Brain pericyte (primary cell): ENCODE measurements at places on chromosomes 7 and 10.

DNA sequence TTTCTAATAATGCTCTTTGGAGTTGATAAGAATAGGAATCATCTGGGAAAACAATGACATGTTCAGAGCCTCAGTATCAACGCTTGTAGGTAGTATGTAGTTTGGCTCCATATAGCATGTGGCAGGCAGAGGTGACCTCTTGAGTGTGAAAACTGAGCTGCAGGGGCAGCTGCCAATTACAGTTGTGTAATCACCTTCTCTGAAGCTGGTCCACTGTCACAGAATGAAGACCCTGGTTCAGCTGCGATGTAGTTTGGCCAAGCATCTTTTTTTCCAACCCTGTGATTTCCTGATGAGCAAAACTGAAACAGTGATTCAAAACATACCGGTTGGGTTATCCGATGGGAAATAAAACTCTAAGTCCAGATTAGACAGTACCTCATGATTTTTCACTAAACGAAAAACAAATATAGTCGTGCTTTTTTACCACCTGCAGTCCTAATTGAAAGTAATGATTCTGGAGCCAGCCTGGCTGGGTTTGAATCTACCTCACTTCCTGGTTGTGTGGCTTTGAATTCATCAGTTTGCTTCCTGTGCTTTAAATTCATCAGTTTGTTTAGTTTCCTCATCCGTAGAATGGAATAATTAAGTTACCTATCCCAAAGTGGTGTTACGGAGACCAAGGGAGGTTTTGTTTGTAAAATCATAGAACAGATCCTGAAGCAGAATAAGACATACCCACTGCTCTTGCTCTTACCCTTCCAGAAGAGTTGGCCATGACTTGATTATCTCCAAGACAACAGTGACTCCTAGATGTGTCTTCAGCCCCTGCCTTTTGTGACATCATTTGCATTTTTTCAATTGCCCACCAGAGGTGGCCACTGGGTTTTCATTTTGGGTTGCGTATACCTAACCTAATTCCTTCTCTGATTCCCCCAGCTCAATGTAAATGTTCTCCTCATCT lies 87.4 kb downstream of the CELF2 start:
- no peak for DNase-seq

DNA sequence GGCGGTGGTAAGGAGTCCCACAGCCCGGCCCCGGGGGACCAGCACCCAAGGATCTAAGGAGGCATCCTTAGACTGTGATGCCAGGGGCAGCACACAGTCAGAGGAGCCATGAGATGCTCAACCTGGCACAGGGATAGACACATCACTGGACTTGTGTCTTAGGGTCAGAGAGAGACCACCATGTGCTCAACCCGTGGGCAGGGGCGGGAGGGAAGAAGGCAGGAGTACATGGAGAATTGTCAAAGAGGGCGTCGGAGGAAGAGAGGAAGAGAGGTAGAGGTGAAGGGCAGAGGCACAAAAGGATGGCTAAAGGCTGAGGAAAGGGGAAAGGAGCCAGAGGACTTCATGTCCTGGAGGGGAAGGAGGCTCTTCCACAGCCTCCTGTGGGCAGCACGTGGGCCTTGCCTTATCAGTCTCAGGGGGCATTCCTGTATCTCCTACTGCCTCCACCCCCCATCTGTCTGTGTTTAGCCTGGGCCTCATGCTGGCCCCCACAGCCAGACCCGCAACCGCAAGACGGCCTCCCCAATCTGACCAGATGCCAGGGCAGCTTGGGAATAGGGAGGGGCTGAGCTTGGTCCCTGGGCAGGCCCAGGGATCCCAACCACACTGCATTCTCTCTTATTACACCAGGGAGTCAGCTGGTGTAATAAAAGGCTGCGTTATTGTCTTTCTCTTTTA lies 2.2 kb downstream of the ADCY1 start:
- no peak for DNase-seq

- DNase-seq = no peak
Measured at GRCh38 chr7:143892527-143893300, 9.3 kb downstream of the TCAF1 start.

DNA sequence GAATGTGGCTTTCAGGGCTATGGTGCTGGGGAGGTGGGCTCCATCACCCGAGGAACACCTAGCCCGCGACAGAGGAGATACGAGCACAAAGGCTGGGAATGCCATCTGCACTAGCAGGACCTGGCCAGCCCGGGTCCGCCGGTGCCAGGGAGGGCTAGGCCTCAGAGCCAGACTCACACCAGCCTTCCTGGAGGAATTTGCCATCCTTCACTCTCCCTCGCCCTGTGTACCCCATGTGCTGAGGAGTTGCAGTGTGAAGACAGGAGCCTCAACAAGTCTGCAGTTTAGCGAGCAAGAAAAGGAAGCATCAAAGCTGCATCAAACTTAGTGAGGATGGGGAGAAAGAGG lies 123.6 kb upstream of the JCAD start:
- DNase-seq = no peak

- no peak for DNase-seq
Measured at GRCh38 chr7:150943453-150943814, 34.7 kb downstream of the KCNH2 start.

DNA sequence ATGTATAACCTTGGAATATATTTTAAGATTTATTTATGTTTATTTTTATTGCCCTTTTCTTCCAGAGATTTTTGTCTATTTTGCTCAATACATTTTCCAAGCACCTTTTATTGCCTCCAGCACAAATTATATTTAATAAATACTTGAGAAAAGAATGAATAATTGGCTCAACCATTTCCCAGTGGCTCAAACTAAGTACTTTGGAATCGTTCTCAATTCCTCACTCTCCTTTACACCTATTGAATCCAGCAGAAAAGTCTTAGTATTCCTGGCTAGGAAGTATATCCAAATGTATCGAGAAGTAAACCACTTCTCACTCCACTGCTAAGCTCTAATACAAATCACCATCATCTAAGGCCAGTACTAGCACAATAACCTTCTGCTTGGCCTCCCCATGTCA lies 276.1 kb downstream of the NEBL start:
- DNase-seq = no peak

- no peak for DNase-seq
Measured at GRCh38 chr7:122136639-122137245, 7.3 kb downstream of the AASS start.

GRCh38 chr7:87627634-87627994 lies 584 bp upstream of the RUNDC3B start:
- DNase-seq = no peak
